Upper lobe of left lung (tissue), 6 donors: ENCODE measurements at places on chromosomes 1 and 21. TPM values are rescaled to one million over a fixed set of nuclear protein-coding genes. Genes with fewer than 3 reads are reported as not detected.

Gene PTTG1IP
- total RNA-seq: 261 TPM

Gene STUM
- total RNA-seq: under 0.01 TPM

Gene ANGPTL1
- 8.4 TPM for total RNA-seq

Gene INKA2
- 9.9 TPM for total RNA-seq

Gene MFAP2
- total RNA-seq: 8.8 TPM

Gene NBPF6
- total RNA-seq: not detected

Gene GPR153
- total RNA-seq: 9.4 TPM

Gene SYTL1
- 74.4 TPM for total RNA-seq

Gene EPS8L3
- not detected for total RNA-seq

Gene CFHR3
- total RNA-seq: not detected

Gene A3GALT2
- total RNA-seq: not detected

Gene SZT2
- 89.7 TPM for total RNA-seq

Gene PHC2
- total RNA-seq: 131 TPM

Gene ARHGAP29
- 43.8 TPM for total RNA-seq

Gene OR2AK2
- total RNA-seq: not detected

Gene PLD5
- total RNA-seq: 0.84 TPM

Gene MARK1
- 3.6 TPM for total RNA-seq

Gene LCE3D
- not detected for total RNA-seq

Gene RAB42
- total RNA-seq: 11.5 TPM

Gene CCDC18
- total RNA-seq: 7.0 TPM

Gene TMCO4
- 24.2 TPM for total RNA-seq

Gene MATN1
- not detected for total RNA-seq

Gene DMRTA2
- 0.13 TPM for total RNA-seq

Gene GPR52
- total RNA-seq: 1.6 TPM

Gene TSEN15
- total RNA-seq: 26.1 TPM

Gene OR2G6
- not detected for total RNA-seq

Gene TSSK3
- total RNA-seq: 2.3 TPM

Gene ZZZ3
- 30.2 TPM for total RNA-seq

Gene ZYG11A
- total RNA-seq: not detected

Gene SELE
- total RNA-seq: 8.5 TPM

Gene SLC22A15
- 29.3 TPM for total RNA-seq

Gene CFHR5
- not detected for total RNA-seq

Gene ADAM15
- 93.5 TPM for total RNA-seq

Gene MTMR11
- total RNA-seq: 10.2 TPM

Gene RAP1GAP
- total RNA-seq: 46.3 TPM

Gene FCRL1
- 1.2 TPM for total RNA-seq

Gene ZNF124
- 31.8 TPM for total RNA-seq

Gene PLA2G2D
- 0.29 TPM for total RNA-seq

Gene ACBD6
- 24.9 TPM for total RNA-seq

Gene CFAP107
- total RNA-seq: 6.2 TPM

Gene VHLL
- total RNA-seq: not detected

Gene GRIK3
- total RNA-seq: not detected

Gene MTARC2
- 68.3 TPM for total RNA-seq

Gene NEGR1
- total RNA-seq: 14.7 TPM

Gene GPR37L1
- total RNA-seq: 0.03 TPM

Gene CHRM3
- total RNA-seq: 3.8 TPM

Gene FH
- total RNA-seq: 46.7 TPM

Gene AMY2A
- total RNA-seq: not detected

Gene SPOCD1
- total RNA-seq: 63.3 TPM

Gene MIS18A
- total RNA-seq: not detected

Gene SAMD11
- 9.3 TPM for total RNA-seq

Gene RGS7
- total RNA-seq: not detected
